Cerebellar cortex (tissue), 1 donor: ENCODE measurements at places on chromosomes 12 and 14.

DNA sequence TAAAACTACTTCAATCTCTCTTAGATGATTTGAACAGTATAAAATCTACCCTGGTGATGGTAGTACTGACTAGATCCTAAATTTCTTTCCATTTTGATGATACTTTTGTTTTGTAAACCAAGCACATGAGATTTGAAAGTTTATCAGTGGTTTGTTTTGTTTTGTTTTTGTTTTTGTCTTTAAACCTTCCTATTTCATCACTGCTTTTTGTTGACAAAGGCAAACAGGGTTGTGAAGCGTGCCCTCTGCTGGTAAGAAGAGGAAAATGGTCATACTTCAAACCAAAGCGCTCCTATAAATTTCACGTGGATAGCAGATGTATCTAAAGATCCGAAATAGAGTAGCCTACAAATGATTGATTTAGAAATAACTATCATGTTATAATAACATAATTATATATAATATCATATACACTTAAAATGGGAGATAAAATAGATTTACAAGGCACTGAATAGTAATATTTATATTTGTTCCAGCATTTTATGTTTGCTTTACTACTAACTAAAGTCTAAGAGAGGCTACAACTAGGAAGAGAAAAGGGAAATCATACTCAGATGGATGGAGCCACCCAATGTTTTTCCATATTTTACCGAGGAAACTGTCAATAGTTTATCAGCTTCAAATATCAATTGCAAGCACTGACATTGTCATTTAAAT lies 254.0 kb upstream of the USP15 start:
- peak; percentile 19 for DNase-seq

DNA sequence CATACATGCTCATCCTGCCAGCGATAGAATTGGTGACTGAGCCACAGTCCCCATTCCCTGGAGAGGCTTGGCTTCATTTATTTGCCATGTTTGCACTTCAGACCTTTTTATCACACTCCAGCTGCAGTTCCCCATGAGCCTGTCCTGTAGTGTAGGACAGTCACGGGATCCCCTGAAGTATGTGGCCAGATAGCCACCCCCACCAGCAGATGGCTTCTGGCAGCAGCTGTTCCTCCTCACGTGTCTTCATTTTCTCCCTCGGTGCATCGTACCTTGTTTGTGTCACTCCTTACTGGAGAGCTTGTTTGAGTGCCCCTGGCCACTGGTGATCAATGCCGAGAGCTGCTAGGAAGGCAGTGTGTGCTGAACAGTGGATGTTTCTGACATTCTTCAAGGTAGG lies 40.2 kb downstream of the UBE3B start:
- no peak for DNase-seq

DNA sequence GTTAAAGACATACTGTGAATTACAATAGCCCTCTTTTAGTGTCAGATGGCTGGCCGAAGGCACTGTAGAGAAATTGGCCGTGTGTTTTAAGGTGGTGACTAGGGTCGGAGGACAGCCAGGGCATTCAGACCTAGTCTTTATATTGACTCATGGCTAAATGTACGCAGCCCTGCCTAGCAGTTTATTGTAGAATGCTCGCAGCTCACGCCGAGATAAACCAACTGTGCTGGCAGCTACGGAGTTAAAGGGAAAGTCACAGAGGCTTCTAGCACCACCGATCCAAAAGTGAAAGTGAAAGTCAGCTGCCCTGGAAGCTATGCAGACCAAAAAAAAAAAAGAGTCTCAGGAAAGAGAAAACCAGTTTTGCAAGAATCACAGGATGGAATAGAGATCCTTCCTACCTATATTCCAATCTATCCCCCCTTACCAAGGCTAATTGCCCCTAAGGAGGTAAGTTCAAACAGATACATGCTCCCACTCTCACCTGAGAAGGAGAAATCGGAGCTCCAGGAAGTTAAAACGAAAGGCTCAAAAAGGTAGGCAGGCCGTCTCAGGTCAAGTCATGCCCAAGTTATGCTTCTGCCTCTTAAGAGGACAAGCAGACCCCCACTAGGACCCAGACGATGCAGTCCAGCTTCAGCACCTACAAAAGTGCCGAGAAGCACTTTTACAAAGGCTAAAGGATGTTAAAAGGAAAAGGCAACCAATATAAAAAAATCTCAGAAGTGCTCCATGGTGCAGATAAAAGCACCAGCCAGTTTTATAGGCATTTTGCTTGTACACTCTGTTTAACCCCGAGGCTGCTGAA lies 24.8 kb downstream of the KLRK1 start:
- DNase-seq, result peak; percentile 84

DNA sequence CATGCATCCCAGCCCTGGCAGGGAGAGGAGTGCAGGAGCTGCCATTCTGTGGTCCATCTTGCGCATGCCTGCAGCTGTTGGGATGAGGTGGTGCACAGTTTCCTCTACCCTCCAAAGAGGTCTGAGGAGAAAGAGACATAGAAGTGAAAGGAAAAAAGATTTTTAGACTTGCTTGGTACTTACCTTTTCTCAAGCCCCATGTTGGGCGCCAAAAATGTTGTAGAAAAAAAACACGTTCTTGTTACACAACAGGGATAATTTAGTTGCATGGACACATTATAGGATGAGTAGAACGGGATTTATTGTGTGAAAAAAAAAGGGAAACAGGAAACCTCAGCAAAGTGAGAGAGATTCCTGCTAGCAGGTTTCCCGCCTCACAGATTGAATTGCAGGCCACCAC lies 244.4 kb upstream of the GARIN2 start:
- peak; percentile 9 for DNase-seq

- DNase-seq, result no peak
These were observed 22.0 kb upstream of the MGST1 start for GRCh38 chr12:16325426-16325825.

DNA sequence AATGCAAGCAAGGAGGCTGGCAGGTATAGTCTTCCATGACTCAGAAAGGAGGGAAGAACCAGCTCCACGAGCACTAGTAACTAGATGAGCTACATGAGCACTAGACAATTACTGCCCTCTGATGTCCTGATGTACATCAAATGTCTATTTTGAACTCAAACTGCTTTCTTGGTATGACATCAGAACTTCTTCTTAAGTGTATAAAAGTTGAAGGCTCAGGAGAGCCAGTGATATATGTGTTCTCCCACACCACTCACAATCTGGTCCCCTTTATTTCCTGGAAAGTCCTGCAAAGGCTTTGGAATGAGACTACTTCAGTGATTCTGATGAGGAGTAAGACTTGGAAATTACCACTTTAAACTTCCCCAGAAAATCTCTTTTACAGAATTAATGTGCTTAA lies 18.5 kb upstream of the DHRS7 start:
- DNase-seq, result no peak

DNA sequence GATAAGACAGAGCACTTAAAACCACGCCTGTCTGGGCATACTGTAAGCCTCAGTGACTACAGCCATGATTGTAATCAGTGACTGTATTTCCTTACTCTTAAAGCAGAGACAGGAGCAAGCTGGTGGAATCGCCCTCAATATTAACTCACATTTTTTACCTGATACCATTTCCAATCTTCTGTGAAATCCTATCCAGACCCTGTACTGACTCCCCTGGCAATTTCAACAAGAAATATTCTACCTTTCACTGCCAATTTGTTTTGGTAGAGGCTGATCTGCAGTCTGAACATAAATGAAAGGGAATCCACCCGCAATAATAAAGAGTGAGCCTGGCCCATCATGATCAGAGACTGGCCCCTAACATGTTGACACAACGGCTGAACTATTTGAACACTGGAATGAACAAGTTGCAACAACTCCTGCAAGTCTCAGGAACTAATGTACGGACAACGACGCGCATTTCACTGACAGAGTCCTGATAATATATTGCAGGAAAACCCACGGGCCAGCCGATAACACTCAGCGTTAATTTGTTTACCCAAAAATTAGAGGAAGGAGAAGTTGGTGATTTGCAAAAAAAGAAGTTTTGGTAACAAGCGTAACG lies 195.5 kb upstream of the BTG1 start:
- DNase-seq, result no peak

GRCh38 chr14:39276005-39276404 lies 42.3 kb downstream of the MIA2 start:
- DNase-seq, result no peak

- peak; percentile 27 for DNase-seq
These were observed 1.7 kb downstream of the LMBR1L start for GRCh38 chr12:49108958-49109404.

DNA sequence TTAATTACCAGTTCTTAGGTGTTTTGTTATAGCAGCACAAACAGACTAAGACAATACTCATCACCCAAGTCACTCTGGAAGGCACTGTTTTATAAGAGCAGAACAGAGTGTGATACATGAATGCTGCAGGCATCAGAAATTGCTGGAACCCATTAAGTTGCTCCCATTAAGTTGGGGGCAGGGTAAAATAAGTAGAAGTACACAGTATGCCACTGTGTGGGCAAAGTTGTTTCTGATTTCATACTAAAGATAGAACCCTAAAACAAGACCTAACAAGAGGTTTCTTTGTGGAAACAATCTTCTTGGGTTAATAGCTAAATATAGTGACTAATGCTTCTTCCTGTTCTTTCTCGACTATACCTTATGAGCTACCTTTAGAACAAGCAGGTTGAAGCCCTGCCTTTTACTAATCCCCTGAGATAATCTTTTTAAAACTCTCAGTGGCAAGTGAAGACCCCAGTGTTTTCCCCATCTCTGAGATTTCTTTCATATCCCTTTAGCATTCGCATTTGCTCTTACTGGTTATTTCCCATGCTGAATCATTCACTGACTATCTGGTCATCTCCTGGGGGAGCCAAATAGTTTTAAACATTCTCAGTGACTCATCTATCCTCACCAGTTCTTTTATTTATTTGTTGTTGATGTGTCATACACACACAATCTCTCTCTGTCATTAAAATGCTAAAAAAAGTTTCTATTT lies 52.3 kb downstream of the SOCS2 start:
- DNase-seq, result no peak

DNA sequence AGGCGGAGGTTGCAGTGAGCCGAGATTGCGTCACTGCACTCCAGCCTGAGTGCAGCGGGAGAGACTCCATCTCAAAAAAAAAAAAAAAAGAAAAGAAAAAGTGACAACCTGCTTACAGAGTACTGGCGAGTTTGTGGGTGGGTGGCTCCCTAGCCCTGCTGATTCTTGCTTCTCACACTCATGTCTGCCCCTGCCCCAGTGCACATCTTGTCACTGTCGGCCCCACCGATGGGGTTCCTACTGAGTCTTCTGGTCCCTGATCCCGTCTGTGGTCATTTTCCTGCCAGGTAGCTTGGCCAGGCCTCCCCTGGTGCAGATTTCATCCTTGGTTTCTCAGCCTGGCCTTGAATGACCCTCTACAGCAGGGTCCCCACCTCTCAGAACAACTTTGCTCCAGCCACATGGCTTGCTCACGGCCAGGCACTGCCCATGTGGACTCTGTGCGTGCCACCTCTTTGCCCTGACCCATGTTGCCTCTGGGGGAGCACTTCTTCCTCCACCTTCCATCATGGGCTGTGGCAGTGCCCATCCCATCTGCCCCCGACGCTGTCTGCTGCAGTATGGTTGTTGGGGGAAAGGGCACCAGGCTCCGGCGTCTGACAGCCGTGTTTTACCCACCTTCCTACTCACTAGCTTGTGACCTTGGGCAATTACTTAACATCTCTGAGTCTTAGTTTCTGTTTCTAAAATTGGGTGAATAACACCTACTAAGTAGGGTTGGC lies 2.1 kb upstream of the PTPN6 start:
- no peak for DNase-seq

DNA sequence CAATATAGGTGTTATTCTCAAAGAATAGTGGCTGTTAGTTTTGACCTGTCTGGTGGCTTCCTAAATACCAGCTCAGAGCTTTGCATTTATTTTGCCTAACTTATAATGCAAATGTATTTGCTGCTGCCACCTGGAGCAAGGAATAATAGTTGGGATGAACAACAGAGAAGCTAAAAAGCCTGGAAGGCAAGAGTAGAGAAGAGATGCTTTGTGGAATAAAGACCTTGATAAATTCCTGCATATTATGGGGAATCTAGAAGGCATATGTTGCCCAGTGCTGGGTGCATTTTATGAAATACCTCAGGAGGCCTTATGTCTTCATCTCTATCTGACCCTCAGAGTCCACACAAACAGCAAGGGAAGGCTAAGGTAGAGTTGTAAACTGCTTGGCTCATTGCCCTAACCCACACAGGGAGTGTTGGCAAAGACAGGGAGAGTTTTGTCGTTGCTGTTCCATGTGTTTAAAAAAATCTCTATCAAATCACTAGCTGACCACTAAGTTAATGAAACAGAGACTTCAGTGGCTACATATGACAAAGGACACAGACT lies 53.7 kb upstream of the SCAF11 start:
- no peak for DNase-seq

GRCh38 chr14:57390806-57391516 lies 575 bp downstream of the NAA30 start:
- peak; percentile 26 for DNase-seq

DNA sequence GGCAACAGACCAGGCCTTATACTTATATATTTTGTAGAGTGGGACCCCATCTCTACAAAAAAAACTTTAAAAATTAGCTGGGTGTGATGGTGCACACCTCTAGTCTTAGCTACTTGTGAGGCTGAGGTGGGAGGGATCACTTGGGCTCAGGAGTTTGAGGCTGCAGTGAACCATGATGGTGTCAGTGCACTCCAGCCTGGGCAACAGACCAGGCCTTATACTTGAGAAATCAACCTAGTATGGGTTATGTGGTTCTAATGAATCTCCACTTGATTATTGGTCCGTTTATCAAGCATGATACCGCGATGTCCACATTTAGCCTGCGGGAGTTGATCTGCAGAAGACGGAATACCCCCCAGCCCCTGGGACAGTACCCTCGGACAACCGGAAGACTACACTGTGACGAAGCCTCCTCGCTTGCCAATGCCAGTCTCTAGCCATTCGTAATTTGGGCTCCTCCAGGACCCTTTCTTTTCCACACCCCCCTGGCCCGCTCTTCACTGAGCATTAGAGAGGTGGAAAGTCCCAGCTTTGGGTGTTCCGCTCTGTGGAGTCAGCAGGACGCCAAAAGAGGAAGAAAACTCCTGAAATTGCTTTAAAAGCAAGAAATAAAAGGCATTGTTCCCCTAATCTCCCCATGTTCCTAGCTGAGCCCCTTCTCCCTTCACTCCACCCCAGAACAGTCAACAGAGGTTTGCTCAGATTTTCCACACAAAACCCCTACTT lies 19.4 kb downstream of the LTBP2 start:
- no peak for DNase-seq

- DNase-seq, result no peak
These were observed 1.0 kb upstream of the EML1 start for GRCh38 chr14:99792210-99792535.
